ENCODE measurements at places on chromosomes 16 and 17.
A peak's percentile ranks its signal among the peaks of the same experiment; 100 is the strongest.

DNA sequence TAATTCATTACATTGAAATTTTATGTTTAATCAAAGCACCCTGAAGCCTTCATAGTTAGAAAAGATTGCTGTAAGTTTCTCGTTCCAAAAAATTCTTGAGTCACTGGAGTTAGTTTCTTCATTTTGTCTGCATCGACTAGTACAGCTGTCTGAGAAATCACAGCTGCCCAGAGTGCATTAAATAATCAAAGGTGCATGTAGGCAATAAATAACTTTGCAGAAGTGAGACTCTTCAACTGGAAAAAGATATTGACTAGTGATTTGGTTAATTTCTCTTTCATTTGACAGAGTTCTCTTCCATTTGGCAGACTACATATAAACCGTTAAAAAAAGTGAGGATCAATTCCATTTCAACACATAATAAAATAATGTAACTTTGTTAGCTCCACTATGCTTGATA lies 234.0 kb downstream of the CNTNAP4 start:
- DNase-seq: no peak

- peak; percentile 85 for DNase-seq
Observed at GRCh38 chr17:81241648-81242420, 2.7 kb downstream of the NDUFAF8 start.

DNA sequence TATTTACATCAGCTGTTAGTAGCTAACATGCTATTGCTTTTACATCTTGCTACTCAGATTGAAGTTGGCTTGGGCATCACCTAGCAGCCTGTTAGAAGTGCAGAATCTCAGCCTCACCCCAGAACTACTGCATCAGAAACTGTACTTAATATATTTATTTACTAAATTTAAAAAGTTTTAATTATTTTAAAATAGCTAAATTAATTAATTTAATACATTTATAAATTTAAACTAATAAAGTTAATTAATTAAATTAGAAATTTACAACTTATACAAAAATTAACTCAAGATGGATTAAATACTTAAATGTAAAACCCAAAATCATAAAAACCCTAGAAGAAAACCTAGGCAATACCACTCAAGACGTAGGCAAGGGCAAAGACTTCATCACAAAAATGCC lies 38.9 kb upstream of the GNA13 start:
- DNase-seq: no peak

- DNase-seq: no peak
Observed at GRCh38 chr16:65222536-65222935, 100.7 kb upstream of the CDH11 start.

DNA sequence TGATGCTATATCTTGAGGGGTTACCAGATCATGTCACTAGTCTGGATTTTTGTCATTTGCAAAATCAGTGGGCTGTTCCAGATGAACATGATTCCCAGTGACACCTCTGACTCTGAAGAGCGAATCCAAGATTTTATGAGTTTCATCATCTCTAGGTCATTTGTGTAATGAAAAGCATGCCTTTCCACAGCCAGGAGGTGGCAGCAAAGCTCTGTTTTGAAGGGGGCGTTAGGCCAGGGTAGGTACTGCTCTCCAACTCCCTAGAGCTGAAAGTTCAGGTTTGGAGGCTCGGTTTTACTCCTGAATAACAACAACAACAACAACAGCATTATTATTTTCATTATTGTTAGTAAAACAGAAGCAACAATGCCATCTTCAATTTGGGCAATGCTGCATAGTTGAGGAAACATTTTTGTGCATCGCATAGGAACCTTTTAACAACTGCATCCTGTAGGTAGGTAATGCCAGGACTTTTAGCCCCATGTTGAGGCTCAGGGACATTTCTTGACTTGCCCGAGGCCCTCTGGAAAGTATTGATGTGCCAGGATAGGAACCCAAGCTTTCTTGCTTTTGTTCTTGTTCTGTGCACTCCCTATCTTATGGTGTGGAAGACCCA lies 77.0 kb downstream of the MYH13 start:
- peak; percentile 56 for DNase-seq

DNA sequence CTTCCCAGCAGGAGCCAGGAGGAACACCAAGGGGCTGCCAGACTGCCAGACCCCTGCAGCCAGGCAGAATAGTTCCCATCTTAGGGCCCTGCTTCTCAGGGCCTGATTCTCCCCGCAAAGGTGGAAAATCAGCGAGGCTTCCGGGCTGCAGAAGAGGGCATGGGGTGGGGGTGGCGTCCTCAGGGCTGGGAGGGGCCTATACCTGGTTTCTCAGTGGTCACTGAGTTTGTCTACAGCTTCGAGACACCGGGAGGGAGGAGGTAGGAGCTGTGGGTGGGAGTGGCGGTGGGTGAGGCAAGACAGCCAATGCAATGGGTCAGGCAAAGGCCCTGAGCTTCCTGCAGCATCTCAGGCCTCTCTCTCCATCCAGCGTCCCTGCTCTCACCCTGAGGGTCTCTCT lies 14.3 kb downstream of the LRRC75A start:
- DNase-seq: no peak

GRCh38 chr17:80430446-80431245 lies 15.7 kb downstream of the ENDOV start:
- no peak for DNase-seq

- no peak for DNase-seq
Observed at GRCh38 chr17:1976000-1976682, 49.0 kb downstream of the RTN4RL1 start.

DNA sequence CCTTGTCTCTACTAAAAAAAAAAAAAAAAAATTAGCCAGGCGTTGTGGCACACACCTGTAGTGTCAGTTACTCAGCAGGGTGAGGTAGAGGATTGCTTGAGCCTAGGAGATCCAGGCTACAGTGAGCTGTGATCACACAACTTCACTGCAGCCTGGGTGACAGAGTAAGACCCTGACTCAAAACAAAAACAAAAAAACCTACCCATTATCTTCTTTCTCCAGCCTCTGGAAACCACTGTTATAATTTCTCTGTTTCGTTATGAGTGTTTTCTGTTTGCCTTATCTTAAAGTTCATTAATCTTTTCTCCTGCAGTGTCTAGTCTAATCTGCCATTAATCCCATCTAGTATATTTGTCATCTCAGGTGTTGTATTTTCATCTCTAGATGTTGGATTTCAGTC lies 18.6 kb upstream of the CLTC start:
- no peak for DNase-seq

DNA sequence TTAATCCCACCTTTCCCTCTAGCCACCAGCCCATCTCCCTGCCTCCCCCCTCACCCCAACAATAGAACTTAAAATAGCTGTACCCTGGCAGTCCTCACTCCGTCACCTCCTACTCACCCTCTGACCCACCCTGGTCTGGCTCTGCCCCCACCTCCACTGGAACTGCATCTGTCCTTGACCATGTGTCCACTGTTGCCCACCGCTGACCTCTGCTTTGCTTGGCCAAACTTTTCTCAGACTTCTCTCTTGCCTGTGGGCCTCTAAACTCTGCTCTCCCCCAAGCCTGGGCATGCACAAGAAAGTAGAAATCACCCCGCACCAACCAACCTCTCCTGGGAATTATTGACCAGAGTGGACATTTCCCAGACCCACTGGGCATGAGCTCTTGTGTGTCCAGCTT lies 169.8 kb downstream of the WSCD1 start:
- no peak for DNase-seq

DNA sequence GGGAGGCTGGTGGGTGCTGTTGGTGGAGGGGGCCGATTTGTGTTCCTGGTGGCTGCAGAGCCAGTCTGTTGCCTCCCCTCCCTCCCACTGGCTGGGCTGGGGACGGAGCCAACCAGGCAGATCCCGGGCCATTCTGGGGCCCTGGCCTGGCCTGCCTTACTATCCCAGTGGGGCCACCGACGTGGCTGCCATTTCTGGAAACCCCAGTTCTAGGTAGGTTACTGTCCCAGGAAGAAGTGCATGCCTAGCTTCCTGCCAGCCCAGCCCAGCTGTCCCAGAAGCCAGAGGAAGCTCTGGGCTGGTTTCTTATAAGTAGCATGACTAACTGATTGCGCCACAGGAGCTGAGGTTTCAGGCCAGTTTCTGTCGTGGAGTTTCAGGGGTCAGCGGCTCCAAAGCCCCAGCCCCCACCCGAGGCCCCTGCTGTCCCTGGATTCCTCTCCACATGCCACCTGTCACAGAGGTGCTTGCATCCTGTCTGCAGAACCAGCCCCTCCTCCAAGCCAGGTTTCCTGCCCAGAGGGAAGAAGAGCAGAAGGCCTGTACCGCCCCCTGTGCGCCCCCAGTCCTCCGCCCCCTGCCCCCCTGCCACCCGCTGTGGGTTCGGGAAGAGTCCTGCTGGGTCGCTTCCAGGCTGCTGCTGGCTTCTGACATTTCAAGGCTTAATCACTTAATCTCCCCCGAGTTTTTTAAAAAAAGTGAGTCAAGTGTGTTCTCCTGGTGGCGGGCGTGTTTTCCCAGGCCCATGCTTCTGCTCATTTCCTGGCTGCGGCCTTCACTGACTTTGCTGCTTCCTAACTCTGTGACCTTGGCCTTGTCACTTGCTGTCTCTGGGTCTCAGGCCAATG lies 13.2 kb downstream of the IL4R start:
- peak; percentile 83 for DNase-seq

- DNase-seq: no peak
Observed at GRCh38 chr17:5558815-5559785, 25.2 kb downstream of the NLRP1 start.

DNA sequence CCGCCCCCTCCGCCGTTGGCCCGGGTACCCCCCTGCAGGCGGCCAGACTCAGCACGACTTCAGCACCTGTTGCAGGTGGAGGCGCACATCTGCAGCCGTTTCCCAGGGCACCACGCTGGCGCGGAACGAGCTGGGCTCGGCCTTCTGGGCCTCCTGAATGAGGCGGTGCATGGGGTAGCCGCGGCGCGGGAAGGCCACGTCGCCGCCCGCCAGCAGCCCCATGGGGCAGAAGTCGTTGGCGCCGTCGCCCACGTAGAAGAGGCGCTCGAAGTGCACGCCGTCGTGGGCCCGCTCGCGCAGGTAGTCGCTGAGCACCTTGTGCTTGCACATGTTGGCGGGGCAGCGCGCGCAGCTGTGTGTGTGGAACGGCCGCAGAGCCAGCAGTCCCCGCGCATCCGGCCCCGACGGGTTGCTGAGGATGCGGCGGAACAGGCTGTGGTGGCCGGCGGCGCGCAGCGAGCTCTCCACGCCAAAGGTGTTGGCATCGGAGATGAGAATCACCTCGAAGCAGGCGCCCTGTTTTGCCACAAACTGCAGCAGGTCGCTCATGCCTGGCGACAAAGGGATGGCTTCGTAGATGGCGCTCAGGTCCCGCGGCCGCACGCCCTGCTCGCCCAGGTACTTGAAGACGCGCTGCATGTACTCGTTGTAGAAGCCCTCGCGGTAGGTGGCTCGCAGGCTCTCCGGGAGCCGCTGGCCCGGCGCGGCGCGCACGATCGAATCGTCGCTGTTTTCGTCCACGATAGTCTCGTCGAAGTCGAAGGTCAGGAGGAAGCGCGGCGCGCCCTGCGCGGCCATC lies 6.2 kb downstream of the PHOSPHO1 start:
- no peak for DNase-seq

GRCh38 chr16:75415169-75415905 lies 18.0 kb downstream of the CFDP1 start:
- no peak for DNase-seq

DNA sequence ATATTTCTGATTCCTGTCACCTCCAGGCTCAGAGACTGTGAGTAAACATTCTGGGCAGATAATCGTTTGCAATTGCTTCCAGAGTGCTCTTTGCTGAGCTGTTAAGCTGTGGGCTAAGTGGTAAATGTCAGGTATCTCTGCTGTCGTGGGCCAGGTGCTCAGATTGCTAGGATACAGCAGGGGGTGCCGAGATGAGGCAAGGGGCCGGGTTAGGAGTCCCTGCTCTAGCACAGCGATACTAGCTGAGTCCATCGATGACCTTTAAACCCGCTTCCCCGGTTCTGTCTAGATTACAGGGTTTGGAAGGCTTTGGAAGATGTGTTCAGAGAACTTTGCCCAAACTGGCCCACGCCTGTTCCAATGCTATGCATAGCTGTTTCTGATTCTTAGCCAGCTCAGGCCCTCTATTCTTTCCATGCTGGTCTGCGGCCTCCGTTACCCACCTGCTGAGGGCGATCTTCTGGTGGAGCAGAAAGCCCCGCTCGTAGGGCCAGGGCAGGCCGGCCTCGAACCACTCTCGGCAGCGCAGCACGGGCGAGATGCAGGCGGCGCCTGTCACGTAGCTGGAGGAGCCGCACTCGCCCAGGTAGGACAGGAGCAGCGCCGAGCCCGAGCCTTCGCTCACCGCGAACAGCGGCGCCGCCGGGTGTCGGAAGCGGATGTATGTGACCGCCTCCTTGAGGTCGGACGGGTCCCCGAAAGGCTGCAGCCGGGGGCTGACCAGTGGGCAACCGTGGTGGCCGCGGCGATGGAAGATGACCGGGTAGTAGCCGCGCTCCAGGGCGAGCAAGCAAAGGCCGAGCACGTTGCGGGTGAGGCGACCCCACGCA lies 979 bp downstream of the ABHD15 start:
- DNase-seq: peak; percentile 81

DNA sequence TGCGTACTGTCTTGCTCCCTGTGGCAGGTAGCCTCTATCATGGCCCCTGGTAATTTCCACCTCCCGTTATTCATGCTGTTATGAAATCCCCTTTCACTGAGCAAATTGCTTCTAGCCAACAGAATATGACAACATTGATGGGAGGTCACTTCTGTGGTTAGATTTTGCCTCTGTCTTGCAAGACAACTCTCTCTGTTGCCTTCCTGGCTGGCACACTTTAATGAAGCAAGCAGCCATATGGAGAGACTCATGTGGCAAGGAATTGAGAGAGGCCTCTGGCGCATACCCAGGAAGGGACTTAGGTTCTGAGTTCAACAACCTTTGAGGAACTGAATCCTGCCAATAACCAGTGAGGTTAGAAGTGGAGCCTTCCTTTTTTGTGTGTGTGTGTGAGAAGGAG lies 51.8 kb upstream of the GPRC5B start:
- DNase-seq: no peak

Measured in posterior cingulate gyrus (tissue), 11 donors.